ENCODE measurements at places on chromosomes 7 and 10.

- no peak for DNase-seq
Measured at GRCh38 chr7:100432053-100432452, 2.4 kb downstream of the MEPCE start.

DNA sequence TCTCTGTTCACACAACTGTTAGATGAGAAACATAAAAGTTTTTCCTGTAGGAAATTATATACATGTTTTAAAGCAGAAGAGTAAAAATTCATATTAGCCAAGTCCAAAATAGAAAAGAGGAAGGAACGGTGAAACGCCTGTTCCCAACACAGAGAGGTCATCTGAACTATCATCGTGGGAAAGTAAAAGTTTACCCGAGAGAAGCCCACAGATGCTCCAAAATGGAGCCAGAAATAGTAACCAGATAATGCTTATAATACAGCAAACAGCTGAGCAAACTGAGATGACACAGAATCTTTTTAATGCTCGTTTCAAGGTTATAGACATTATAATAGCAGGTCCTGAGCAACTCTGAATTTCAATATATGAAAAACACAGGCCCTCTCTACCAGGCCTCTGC, 24.5 kb downstream of the FRMD4A start:
- no peak for DNase-seq

- no peak for DNase-seq
Measured at GRCh38 chr10:62687230-62687748, 117.2 kb upstream of the ADO start.

DNA sequence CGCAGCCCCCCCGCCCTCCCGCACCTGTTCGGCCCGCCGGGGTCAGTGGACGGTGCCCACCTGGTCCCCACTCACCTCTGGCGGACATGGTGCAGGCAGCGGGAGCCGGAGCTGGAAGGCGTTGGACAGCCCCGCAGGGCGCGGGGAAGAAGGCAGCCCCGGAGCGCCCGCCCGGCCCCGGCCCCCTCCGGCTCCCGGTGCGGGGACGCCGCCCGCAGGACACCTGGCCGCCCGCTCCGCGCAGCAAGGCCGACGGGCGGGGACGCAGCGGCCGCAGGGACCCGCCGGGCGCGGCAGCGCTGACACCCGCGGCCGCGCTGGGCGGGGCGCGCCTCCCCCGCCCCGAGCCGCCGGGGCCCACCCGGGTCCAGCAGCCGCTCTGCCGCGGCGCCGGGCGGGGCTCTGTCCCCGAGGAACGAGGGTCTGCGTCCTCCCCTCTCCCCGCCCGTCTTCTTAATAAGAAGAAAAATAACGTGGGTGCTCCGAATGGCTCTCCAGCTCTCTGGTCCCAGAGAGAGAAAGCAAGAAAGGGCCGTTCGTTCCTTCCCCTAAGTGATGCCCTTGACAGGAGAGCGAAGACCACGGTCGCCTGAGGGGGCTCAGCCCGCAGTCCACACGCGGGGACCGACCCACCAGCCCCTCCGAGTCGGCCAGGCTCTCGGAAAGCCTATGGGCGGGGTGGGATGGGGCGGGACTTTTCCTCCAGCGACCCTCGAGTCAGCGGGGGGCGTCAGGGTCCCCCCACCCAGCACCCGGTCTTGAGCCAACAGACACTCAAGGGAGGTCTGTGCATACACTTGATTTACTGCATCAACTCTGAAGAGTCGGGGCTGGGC, 53.4 kb upstream of the FHIP2A start:
- DNase-seq: no peak

GRCh38 chr10:34815185-34816084, at the start of gene PARD3:
Gene PARD3, minus strand, starts transcription at chr10:34815296. Its CDS starts 301 bp downstream, at chr10:34814995.
- DNase-seq: no peak

DNA sequence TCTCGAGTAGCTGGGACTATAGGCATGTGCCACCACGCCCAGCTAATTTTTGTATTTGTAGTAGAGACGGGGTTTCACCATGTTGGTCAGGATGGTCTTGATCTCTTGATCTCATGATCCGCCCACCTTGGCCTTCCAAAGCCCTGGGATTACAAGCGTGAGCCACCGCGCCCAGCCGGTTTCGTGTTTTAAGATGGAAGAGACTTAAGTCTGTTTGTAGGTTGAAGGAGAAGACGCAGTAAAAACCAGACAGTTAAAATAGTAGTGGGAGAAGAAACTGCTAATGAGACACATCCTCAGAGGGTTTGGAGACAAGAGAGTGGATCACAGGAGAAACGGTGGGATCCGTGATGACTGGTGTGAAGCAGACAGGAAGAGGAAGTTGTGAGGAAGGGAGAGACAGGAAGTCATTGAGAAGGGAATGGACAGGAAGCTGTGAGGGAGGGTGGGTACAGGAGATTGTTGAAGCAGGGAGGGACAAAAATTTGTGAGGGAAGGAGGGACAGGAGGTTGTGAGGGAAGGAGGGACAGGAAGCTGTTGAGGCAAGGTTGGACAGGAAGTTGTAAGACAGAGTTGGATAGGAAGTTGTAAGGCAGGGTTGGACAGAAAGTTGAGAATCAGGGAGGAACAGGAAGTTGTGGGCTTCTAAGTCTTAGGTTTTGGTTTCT, 115.5 kb downstream of the WDFY4 start:
- DNase-seq: no peak

Measured in stimulated activated CD4-positive, alpha-beta T cell treated with anti-CD3 and anti-CD28 coated beads, Interleukin-4, amount 100 ng/mL, for 4 hours (primary cell).